Omental fat pad (tissue), 4 donors: ENCODE measurements at places on chromosomes 5 and 9.

- no peak for DNase-seq
Observed at GRCh38 chr9:16710888-16711287, 159.6 kb downstream of the BNC2 start.

DNA sequence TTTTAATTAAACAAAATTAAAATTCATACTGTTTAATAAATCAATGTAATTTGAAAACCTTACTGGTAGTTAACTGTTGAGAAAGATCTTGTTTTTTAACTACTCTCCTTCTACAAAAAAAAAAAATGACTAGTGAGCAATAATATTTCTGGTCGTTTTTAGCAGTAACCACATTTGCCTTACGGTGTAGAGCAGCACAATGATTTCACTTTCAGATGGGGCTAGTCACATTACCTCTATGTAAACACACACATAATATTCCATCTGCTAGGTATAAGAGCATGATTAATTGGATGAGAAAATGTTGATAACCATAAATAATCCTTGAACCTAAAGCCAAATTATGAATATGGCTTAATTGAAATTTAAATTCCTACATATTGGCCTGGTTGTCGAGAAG is 198.1 kb downstream of the CHSY3 start:
- DNase-seq = no peak

DNA sequence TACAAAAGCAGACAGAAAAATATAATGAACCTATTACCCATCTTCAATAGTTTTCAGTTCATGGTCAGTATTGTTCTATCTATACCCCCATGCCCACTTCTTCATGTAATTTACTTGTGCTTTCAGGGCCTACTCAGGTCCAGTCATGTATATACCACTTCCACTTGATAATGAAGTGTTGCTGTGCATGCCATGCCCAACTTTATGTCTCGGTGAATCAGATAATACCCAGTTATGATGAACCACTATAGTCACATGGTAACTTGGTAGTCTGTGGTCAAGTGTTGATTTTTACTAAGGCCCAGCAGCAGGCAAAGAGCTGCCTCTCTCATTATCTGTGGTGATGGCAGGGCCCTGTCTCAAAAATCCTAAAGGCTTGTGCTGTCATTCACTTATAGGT is 70.7 kb upstream of the IL33 start:
- no peak for DNase-seq

DNA sequence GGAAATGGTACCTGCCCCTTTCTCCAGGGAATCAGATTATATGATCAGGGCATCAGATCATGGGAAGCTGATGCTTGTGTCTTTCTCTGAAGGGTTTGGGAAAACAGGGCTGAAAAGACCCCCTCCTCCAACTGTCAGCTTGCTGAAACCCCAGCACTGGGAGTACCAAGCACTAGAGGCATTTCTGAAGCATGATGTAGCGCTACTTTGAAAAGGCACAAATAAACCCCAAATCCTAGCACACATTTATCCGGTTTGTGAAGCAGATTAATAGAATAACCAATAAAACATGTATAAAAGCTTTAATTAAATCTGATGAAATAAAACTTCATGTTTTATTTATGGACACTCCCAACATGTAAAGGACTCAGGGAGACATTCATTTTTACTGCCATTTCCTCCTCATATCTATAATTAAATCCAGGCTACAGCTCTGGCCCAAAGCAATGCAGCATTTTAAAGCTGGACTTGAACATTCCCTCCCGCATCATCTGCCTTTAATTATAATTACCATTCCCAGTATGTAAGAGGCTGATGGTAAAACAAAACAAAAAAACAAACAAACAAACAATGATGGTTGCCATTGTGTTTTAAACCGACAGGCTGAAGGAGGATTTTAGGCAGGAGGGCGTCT is 298.2 kb upstream of the RFX3 start:
- no peak for DNase-seq

DNA sequence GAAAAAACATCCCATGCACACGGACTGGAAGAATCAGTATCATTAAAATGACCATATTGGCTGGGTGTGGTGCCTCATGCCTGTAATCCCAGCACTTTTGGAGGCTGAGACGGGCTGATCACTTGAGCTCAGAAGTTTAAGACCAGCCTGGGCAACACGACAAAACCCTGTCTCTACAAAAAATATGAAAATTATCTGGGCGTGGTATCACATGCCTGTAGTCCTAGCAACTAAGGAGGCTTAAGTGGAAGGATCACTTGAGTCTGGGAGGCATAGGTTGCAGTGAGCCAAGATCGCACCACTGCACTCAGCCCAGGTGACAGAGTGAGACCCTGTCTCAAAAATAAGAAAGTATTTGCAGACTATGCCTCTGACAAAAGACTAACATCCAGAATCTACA is 68.4 kb downstream of the TTC39B start:
- no peak for DNase-seq

DNA sequence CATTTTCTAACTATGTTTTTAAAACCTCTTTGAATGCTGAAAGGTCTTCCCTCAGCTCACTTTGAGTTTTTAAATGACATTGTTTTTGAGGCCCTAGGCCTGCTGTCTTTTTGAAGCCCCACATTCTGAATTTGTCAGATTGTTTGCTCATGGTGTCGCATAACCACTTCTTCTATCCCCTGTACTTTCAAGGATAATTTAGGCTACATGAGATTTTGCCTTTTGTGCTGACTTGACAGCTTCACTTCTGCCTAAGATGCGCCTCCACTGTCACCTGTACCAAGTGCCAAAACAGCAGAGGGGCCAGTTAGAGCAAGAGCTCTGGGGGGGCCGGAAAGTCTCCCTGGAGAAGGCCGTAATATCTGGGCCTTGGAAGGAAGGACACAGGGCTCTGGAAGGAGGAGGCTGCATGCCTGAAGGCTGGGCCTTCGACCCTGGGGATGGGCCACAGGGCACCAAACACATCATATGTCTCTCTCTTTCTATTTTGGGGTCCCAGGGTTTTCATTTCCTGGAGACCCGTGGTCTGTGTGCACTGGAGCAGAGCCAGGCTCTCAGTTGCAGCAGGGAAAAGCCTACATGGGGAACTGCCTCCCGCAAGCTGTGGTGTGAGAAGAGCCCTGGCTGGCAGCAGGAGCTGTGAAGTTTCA is 49.1 kb downstream of the NDST1 start:
- no peak for DNase-seq

DNA sequence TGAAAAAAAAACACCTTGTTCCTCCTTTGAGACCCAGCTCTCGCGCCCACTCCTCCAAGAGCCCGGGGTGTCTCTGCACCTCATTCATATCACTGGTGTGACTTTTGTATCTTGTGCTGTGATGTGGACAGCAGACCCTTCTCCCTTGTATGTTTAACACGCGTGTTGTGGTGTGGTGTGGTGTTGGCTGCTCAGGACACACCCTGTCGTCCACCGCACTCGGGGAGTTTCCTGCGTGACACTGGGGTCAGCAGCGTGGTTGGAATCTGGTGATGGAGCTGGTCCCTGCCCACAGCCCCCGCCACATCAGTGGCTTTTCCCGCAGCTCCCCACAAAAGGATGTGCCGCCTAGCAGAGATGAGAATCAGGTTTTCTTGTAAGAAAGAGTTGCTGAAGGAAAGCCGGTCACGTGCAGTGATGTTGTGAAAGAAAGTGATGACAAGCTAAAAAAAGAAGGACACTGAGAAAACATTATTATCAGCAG is 61.5 kb downstream of the TENT4A start:
- DNase-seq = no peak

GRCh38 chr9:18457510-18457909 is 16.4 kb upstream of the ADAMTSL1 start:
- no peak for DNase-seq
